ENCODE measurements at places on chromosomes 6 and 20. TPM values are rescaled to one million over a fixed set of nuclear protein-coding genes. Genes with fewer than 3 reads are reported as not detected.

The SLC35D3 gene
- total RNA-seq = not detected

The EYA4 gene
- not detected for total RNA-seq

The KCNG1 gene
- total RNA-seq = not detected

The TRIM10 gene
- total RNA-seq = not detected

The C20orf144 gene
- total RNA-seq = 0.17 TPM

The DPPA5 gene
- not detected for total RNA-seq

The CUTA gene
- 185 TPM for total RNA-seq

The IPCEF1 gene
- 96.8 TPM for total RNA-seq

The DDX43 gene
- 2.5 TPM for total RNA-seq

The HLA-G gene
- total RNA-seq = 2.7 TPM

The ANKRD66 gene
- total RNA-seq = not detected

The GPR6 gene
- total RNA-seq = not detected

DNA sequence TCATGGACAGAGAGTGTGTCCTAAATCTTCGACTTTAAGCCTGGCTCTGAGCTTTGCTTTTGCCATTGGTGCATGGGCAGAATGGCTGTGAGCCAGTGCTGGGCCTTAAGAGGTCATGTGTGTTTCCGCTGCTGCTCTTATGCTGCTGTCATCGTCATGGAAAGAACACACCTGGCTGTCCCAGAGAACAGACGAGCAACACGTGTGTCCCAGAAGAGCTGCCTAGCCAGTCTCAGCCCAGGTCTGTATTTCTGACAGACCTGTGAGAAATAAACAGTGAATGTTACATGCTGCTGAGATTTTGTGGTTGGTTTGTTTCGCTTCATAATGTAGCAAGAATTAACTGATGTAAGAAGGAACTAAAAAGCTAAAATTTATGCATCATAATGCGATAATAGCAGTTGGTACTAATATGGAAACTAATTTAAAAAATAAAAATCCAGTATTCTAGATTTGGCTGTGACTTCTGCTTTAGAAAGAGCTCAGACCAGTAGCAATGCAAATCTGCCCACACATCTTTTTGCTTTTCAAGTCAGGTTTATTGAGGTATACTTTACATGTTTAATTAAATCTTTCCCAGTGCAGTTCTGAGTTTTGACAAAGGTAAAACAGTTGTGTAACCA lies 11.5 kb upstream of the SCP2D1 start:
- H3K27ac ChIP-seq = no peak overlapping the region
- H3K4me1 ChIP-seq = peaks cover 2% of the 10 kb centered on the region
- H3K4me3 ChIP-seq = no peak overlapping the region
- peaks cover 8% of the 10 kb centered on the region for H3K27me3 ChIP-seq

DNA sequence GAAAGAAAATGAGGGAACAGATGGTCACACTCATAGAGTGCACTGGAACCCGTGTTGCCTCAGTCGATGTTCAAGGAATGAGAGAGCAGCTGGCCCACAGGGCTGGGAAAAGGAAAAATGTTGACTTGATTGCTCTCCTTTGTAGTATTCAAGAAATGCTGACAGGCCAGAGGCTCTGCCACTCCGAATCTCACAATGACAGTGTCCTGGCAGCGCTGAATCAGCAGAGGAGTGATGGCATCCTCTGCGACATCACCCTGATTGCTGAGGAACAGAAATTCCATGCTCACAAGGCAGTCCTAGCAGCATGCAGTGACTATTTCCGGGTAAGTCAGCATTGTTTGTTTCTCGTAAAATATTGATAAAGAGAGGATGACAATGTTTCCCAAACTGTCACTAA lies 51.3 kb downstream of the KLHL32 start:
- H3K4me1 ChIP-seq = no peaks in the 10 kb centered on the region
- no peaks in the 10 kb centered on the region for H3K36me3 ChIP-seq
- no peak for DNase-seq
- H3K27me3 ChIP-seq = no peaks in the 10 kb centered on the region
- no peak overlapping the region for H3K27ac ChIP-seq

DNA sequence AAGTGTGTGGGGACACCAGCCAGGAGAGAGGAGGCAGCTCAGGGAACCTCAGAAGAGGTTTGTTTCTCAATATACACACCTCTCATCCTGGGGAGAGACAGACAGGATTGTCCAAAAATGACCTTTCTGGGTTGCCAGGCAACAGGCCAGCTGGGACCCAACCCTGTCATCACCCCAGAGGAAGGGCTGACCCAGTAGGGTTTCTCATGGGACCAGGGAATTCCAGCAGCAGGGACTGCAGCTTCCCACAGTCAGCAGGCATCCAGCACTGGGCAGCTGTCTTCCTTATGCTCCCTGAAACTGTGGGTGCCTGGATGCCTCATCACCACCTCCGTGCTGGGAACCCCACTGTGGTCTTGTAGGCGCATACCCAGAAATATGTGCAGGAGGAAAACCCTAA lies 1.3 kb downstream of the C20orf202 start:
- no peak for DNase-seq
- no peaks in the 10 kb centered on the region for H3K4me1 ChIP-seq
- no peak overlapping the region for H3K27ac ChIP-seq
- H3K36me3 ChIP-seq = no peaks in the 10 kb centered on the region

GRCh38 chr6:40171343-40171742 lies 237.1 kb upstream of the MOCS1 start:
- H3K4me3 ChIP-seq = no peak overlapping the region
- H3K36me3 ChIP-seq = no peaks in the 10 kb centered on the region
- no peak overlapping the region for H3K27ac ChIP-seq
- no peak for DNase-seq
- H3K4me1 ChIP-seq = no peaks in the 10 kb centered on the region

GRCh38 chr6:10098756-10099528 lies 315.9 kb downstream of the TFAP2A start:
- no peaks in the 10 kb centered on the region for H3K4me1 ChIP-seq
- H3K27me3 ChIP-seq = no peaks in the 10 kb centered on the region
- no peak overlapping the region for H3K4me3 ChIP-seq
- no peak for DNase-seq

DNA sequence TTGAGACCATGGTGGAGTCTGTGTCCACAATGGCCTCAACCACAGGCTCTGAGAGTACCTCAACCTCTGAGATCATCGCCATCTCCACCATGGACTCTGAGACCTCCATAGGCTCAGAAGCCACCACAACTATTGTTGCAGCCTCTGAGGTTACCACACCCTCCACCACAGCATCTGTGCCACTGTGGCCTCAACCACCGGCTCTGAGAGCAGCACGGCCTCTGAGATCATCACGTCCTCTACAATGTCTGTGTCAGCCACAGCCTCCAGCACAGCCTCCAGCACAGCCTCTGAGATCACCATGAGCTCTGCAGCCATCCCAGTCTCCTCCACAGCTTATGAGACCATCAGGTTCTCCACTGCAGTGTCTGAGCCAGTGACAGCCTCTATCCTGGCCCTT lies 19.4 kb upstream of the MUC21 start:
- H3K4me1 ChIP-seq = peaks cover 8% of the 10 kb centered on the region
- DNase-seq = no peak
- no peak overlapping the region for H3K27ac ChIP-seq
- no peak overlapping the region for H3K4me3 ChIP-seq
- peaks cover 4% of the 10 kb centered on the region for H3K27me3 ChIP-seq
- no peaks in the 10 kb centered on the region for H3K36me3 ChIP-seq

DNA sequence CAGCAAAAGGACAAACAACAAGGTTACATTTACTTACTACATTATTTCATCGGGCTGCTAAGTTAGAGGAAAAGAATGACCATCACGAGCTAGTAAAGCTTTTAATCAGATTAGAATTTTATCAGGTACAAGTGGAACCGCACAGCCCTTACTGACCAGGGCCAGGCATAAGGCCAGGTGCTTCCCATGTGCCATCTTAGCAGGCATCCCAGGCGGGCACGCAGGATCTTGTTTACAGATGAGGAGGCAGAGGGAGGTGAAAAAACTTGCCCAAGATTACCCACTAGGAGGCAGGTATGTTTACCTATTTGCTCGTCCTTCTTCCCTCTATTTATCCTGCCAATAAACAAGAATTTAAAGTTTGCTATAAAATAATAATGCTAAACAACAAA lies 10.7 kb downstream of the EZR start:
- no peak overlapping the region for H3K4me3 ChIP-seq
- no peaks in the 10 kb centered on the region for H3K27me3 ChIP-seq
- no peak overlapping the region for H3K27ac ChIP-seq
- H3K36me3 ChIP-seq = peaks cover 53% of the 10 kb centered on the region
- DNase-seq = no peak
- H3K4me1 ChIP-seq = peaks cover 77% of the 10 kb centered on the region

GRCh38 chr6:156854466-156855161 lies 77.4 kb downstream of the ARID1B start:
- H3K27ac ChIP-seq = no peak overlapping the region
- H3K27me3 ChIP-seq = no peaks in the 10 kb centered on the region
- no peaks in the 10 kb centered on the region for H3K36me3 ChIP-seq
- no peak for DNase-seq

GRCh38 chr6:110412360-110412759 lies 3.0 kb downstream of the DDO start:
- no peaks in the 10 kb centered on the region for H3K27me3 ChIP-seq
- DNase-seq = no peak
- H3K36me3 ChIP-seq = no peaks in the 10 kb centered on the region
- no peak overlapping the region for H3K4me3 ChIP-seq

DNA sequence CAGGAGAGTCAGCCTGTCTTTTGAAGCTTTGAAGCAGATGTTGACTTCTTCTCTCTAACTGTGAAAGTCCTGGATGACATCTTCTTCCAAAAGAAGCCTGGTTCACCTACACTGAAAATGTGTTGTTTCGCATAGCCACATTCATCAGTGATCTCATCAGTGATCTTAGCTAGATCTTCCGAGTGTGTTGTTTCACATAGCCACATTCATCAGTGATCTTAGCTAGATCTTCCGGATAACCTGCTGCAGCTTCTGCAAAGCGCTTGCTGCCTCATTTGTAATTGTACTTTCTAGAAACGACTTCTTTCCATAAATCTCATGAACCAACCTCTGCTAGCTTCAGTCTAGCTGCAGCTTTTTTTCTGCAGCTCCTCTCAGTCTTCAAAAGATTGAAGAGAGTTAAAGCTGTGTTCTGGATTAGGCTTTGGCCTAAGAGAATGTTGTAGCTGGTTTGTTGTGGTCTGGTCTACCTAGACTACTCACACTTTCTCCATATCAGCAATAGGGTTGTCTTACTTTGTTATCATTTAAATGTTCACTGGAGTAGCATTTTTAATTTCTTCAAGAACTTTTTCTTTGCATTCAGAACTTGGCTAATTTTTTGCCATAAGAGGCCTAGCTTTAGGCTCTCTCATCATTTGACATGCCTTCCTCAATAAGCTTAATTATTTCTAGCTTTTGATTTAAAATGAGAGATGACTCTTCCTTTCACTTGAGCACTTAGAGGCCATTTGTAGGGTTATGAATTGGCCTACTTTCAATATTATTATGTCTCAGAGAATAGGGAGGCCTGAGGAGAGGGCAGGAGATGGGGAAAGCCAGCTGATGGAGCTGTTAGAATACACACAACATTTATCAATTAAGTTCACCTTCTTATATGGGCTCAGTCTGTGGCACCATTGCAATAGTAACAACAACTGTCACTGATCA lies 48.7 kb upstream of the EXOC2 start:
- DNase-seq = no peak
- no peaks in the 10 kb centered on the region for H3K4me1 ChIP-seq
- H3K36me3 ChIP-seq = no peaks in the 10 kb centered on the region
- no peaks in the 10 kb centered on the region for H3K27me3 ChIP-seq

GRCh38 chr6:164286011-164286410 lies 871.5 kb downstream of the QKI start:
- no peaks in the 10 kb centered on the region for H3K36me3 ChIP-seq
- no peak overlapping the region for H3K27ac ChIP-seq
- no peak overlapping the region for H3K4me3 ChIP-seq
- no peaks in the 10 kb centered on the region for H3K4me1 ChIP-seq

GRCh38 chr6:42751055-42751454 lies 5.2 kb upstream of the TBCC start:
- H3K4me3 ChIP-seq = no peak overlapping the region
- no peak overlapping the region for H3K27ac ChIP-seq
- H3K36me3 ChIP-seq = peaks cover 3% of the 10 kb centered on the region
- H3K27me3 ChIP-seq = no peaks in the 10 kb centered on the region
- peaks cover 26% of the 10 kb centered on the region for H3K4me1 ChIP-seq
- no peak for DNase-seq

- H3K27me3 ChIP-seq = no peaks in the 10 kb centered on the region
- no peaks in the 10 kb centered on the region for H3K4me1 ChIP-seq
- H3K27ac ChIP-seq = no peak overlapping the region
- DNase-seq = no peak
- no peak overlapping the region for H3K4me3 ChIP-seq
- H3K36me3 ChIP-seq = no peaks in the 10 kb centered on the region
Measured at GRCh38 chr6:23415819-23416427, 710.1 kb upstream of the NRSN1 start.

GRCh38 chr20:24755411-24755922 lies 193.6 kb upstream of the CST7 start:
- no peaks in the 10 kb centered on the region for H3K36me3 ChIP-seq
- DNase-seq = no peak
- H3K4me1 ChIP-seq = no peaks in the 10 kb centered on the region

DNA sequence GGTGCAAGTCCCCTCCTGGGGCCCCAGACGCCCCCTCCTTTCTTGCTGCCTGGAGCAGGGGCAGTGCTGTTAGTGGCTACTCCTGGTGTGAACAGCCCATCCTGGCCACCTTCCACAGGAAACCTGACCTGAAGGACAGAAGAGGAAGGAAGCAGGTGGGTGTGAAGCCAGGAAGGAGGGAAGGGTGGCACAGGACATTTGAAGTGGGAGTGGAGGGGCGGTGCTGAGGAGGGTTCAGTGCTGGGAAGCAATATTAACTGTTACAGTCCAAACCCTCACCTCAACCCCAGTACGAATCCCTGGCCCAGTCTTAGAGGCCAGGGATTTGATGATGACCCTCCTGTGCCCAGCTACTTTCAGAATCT lies 766 bp downstream of the PRICKLE4 start:
- H3K36me3 ChIP-seq = peaks cover 10% of the 10 kb centered on the region
- peaks cover 7% of the 10 kb centered on the region for H3K27me3 ChIP-seq
- H3K4me3 ChIP-seq = no peak overlapping the region
- no peak overlapping the region for H3K27ac ChIP-seq
- no peak for DNase-seq

- no peak for DNase-seq
- H3K36me3 ChIP-seq = no peaks in the 10 kb centered on the region
- no peak overlapping the region for H3K27ac ChIP-seq
- no peaks in the 10 kb centered on the region for H3K27me3 ChIP-seq
Measured at GRCh38 chr6:97778290-97779038, 495.4 kb upstream of the MMS22L start.

Data from CD4-positive, alpha-beta T cell (primary cell).